ENCODE measurements at places on chromosomes 11 and 22. TPM values are rescaled to one million over a fixed set of nuclear protein-coding genes. Genes with fewer than 3 reads are reported as not detected.

Gene OR2AG1
- total RNA-seq, result not detected

Gene DSCAML1
- total RNA-seq, result 18.8 TPM

Gene SYT13
- 62.3 TPM for total RNA-seq

Gene NCR3LG1
- 9.1 TPM for total RNA-seq

Gene RHOD
- total RNA-seq, result 0.64 TPM

Gene MPPED2
- 50.4 TPM for total RNA-seq

Gene C11orf58
- 172 TPM for total RNA-seq

Gene MCHR1
- total RNA-seq, result 5.7 TPM

Gene BRSK2
- 38.5 TPM for total RNA-seq

Gene GPHA2
- total RNA-seq, result not detected

Gene CRYBB3
- total RNA-seq, result not detected

Gene TMEM121B
- total RNA-seq, result 9.0 TPM

Gene IGF2
- total RNA-seq, result 65.1 TPM

Gene DLG2
- total RNA-seq, result 165 TPM

Gene KCNK4
- total RNA-seq, result 2.0 TPM

Gene TMEM41B
- total RNA-seq, result 35.9 TPM

Gene LINC01488
- not detected for total RNA-seq

Gene PATE2
- 1.7 TPM for total RNA-seq

Gene WNT7B
- 39.7 TPM for total RNA-seq

Gene RCOR2
- total RNA-seq, result 15.5 TPM

Gene CHRM1
- not detected for total RNA-seq

Gene C11orf86
- not detected for total RNA-seq

Gene NRIP3
- 16.7 TPM for total RNA-seq

Gene OMP
- total RNA-seq, result 1.1 TPM

Gene FAT3
- total RNA-seq, result 64.5 TPM

Gene C11orf91
- not detected for total RNA-seq

Gene ROBO4
- total RNA-seq, result 7.9 TPM

Gene SLC5A1
- total RNA-seq, result 0.09 TPM
